ENCODE measurements at places on chromosomes 7 and 10.
A peak's percentile ranks its signal among the peaks of the same experiment; 100 is the strongest.

DNA sequence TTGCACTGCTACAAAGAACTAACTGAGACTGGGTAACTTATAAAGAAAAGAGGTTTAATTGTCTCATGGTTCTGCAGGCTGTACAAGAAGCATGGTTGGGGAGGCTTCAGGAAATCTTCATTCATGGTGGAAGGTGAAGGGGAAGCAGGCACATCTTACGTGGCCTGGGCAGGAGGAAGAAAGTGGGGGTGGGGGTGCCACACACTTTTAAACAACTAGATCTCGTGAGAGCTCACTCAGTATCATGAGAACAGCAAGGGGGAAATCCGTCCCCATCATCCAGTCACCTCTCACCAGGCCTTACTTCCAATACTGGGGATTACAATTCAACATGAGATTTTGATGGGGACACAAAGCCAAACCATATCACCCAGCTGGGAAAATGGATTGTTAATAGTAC lies 281.7 kb downstream of the AUTS2 start:
- H3K4me1 ChIP-seq, result peaks cover 44% of the 10 kb centered on the region
- no peaks in the 10 kb centered on the region for H3K27me3 ChIP-seq
- H3K4me3 ChIP-seq, result no peak overlapping the region
- H3K36me3 ChIP-seq, result peaks cover 5% of the 10 kb centered on the region
- H3K27ac ChIP-seq, result peak overlapping the region; percentile 37

GRCh38 chr10:132977076-132977475 lies 34.7 kb upstream of the CFAP46 start:
- H3K4me3 ChIP-seq, result no peak overlapping the region
- no peaks in the 10 kb centered on the region for H3K4me1 ChIP-seq
- H3K36me3 ChIP-seq, result no peaks in the 10 kb centered on the region
- no peak for DNase-seq
- H3K27me3 ChIP-seq, result peaks cover 6% of the 10 kb centered on the region

- no peak overlapping the region for H3K27ac ChIP-seq
- H3K27me3 ChIP-seq, result peaks cover 12% of the 10 kb centered on the region
- no peaks in the 10 kb centered on the region for H3K36me3 ChIP-seq
- no peak for DNase-seq
- H3K4me1 ChIP-seq, result no peaks in the 10 kb centered on the region
Observed at GRCh38 chr10:26242706-26243350, 26.3 kb downstream of the GAD2 start.

- H3K4me3 ChIP-seq, result no peak overlapping the region
- H3K27ac ChIP-seq, result no peak overlapping the region
- peaks cover 8% of the 10 kb centered on the region for H3K4me1 ChIP-seq
- DNase-seq, result peak; percentile 62
Observed at GRCh38 chr7:74026903-74027682, 880 bp upstream of the ELN start.

DNA sequence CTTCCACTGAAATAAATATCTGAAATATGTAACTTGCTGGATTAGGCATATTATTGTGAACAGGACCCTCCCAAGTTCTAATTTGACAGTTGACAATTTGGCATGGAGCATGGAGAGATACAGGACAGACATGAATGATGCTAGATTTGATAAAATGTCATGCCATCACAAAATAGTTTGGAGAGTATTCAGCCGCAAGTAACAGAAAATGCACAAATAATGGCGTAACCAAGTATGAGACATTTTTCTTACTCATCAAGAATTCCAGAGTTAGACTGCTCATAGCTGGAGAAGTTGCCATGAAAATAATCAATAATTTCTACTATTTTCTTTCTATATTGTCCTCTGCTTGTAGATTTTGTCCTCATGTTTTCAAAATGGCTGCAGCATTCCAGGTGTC lies 45.5 kb upstream of the GPAM start:
- H3K27me3 ChIP-seq, result peaks cover 3% of the 10 kb centered on the region
- H3K4me3 ChIP-seq, result no peak overlapping the region
- no peak overlapping the region for H3K27ac ChIP-seq

DNA sequence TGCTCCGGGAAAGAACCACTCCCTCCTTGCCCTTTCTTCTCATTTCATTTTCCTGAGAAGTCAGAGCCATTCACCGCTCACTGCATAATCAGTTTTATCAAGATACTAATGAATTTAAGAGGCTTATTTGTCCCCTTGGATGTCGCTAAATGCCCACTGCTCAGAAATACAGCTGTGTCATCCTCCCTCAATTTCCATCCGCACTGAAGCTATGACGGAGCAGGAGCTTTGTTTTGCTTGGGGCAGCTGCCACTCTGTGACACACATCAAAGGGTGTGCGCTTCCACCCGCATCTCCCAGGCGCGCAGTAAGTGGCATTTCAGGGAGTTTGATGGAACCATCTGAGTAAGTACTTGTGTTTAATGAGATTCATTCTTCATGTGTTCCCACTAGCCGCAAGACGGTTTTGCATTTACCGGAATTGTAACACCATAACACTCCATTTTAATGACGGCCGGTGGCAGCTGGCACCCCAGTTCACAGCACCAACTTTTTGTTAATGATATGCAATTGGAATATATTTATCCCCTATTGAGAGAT lies 103.8 kb upstream of the PARD3 start:
- H3K36me3 ChIP-seq, result no peaks in the 10 kb centered on the region
- peaks cover 3% of the 10 kb centered on the region for H3K27me3 ChIP-seq
- no peaks in the 10 kb centered on the region for H3K4me1 ChIP-seq
- H3K27ac ChIP-seq, result no peak overlapping the region
- H3K4me3 ChIP-seq, result no peak overlapping the region

- no peaks in the 10 kb centered on the region for H3K4me1 ChIP-seq
- H3K4me3 ChIP-seq, result no peak overlapping the region
- H3K36me3 ChIP-seq, result no peaks in the 10 kb centered on the region
- DNase-seq, result no peak
- peaks cover 25% of the 10 kb centered on the region for H3K27me3 ChIP-seq
- H3K27ac ChIP-seq, result no peak overlapping the region
Observed at GRCh38 chr10:127973791-127974311, 66.9 kb downstream of the PTPRE start.

DNA sequence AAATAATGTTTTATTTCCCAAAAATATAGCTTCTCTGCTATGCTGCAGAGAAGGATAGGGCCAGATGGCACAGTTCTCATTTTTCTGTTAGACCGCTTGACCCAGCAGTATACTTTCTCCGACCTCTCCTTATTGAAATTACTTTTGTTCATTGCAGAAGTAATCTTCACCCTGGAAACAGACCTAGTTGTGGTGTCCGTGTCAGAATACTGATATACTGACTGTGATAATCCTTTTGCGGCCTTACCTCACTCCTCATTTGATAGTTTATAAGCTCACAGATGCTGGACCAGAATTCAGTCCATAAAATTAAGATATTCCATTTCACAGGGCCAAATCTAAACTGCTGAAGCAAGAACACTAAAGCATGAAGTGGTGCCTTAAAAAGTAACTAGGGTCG lies 260.6 kb upstream of the DKK1 start:
- no peaks in the 10 kb centered on the region for H3K27me3 ChIP-seq
- H3K4me3 ChIP-seq, result no peak overlapping the region
- H3K27ac ChIP-seq, result no peak overlapping the region
- DNase-seq, result no peak

DNA sequence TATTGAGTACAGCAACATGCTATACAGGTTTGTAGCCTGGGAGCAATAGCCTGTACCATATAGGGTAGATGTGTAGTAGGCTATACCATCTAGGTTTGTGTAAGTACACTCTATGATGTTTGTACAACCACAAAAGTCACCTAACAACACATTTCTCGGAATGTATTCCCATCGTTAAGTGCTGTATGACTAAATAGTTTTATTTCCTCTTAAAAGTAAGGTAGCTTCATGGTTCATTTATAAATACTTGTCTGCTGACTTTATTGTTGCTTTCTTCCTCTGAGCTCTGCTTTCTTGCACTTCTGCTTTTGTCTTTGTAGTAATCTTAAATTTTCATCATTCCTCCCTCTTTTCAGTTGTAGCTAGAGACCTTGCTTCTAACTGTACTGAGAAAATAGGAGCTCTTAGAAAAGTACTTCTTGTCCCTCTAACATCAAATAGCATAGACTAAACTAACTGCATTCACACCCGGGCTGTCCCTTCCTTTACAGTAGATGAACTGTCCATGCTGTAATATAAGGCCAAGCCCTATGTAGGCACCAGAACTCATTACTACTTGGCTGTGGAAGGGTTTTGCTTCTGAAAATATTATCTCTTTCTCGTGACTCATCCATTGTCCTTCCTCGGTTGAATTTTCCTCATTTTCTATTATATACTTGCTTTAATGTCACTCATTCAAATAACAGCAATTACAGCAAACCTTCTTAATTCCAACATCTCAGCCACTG lies 55.4 kb upstream of the FAM3C start:
- H3K27ac ChIP-seq, result peak overlapping the region; percentile 76
- no peak for DNase-seq
- H3K4me3 ChIP-seq, result no peak overlapping the region

DNA sequence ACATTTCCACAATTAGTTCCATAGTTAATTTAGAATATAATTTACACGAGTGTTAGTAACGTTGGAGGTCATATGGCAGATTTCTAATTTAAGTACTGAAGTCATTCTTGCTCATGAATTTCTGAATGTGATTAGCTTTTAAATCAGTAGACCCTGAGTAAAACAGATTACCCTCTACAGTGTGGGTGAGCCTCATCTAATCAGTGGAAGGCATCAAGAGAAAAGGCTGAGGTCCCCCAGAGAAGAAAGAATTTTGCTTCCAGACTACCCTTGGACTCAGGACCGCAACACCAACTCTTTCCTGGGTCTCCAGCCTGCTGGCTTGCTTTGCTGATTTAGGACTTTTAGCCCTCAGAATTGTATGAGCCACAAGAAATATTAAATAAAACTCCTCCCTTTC lies 33.2 kb downstream of the IFT22 start:
- DNase-seq, result no peak
- H3K4me1 ChIP-seq, result peaks cover 14% of the 10 kb centered on the region
- no peak overlapping the region for H3K27ac ChIP-seq
- H3K4me3 ChIP-seq, result no peak overlapping the region

- DNase-seq, result no peak
- no peaks in the 10 kb centered on the region for H3K4me1 ChIP-seq
- H3K27ac ChIP-seq, result no peak overlapping the region
- peaks cover 5% of the 10 kb centered on the region for H3K27me3 ChIP-seq
Observed at GRCh38 chr10:86770412-86770960, 14.1 kb downstream of the BMPR1A start.

DNA sequence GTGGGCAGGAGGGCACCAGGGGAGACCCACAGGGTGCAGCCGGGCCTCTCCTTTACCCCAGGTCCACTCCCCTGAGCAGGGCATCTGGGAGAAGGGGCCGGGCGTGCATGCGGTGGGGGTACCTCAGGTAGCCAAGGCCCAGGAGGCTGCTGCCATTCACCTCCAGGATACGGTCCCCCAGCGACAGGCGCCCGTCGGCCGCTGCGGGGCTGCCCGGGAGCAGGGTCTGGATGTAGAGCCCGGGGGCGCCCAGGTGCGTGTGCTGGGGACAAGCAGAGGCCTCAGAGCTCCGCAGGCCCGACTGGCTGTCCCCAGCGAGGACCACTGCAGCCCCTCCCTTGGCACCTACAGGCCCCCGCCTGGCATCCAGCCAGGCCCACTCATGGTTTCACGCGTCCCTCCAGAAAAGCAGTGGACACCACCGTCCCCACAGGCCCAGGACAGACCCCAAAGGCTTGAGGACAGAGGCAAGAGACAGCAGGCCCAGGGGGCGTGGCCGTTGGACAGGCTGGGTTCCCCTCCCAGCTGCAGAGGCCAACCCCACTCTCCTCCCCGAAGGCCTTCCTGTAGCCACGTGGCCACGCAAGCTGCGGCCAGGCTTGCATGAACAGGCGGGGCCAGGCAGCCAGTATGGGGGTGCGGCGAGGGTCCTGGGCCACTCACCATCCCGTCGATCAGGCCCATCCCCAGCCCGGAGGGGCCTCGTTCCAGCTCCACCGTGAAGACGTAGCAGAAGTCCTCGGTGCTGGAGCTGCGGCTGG lies 24.3 kb downstream of the AP5Z1 start:
- H3K27me3 ChIP-seq, result no peaks in the 10 kb centered on the region
- H3K27ac ChIP-seq, result no peak overlapping the region
- H3K4me3 ChIP-seq, result no peak overlapping the region
- DNase-seq, result no peak
- no peaks in the 10 kb centered on the region for H3K4me1 ChIP-seq
- H3K36me3 ChIP-seq, result no peaks in the 10 kb centered on the region

- H3K27me3 ChIP-seq, result peaks cover 2% of the 10 kb centered on the region
- no peaks in the 10 kb centered on the region for H3K4me1 ChIP-seq
- H3K36me3 ChIP-seq, result no peaks in the 10 kb centered on the region
- H3K4me3 ChIP-seq, result no peak overlapping the region
- H3K27ac ChIP-seq, result no peak overlapping the region
- DNase-seq, result no peak
Observed at GRCh38 chr10:18689498-18689897, 30.3 kb downstream of the ARL5B start.

Data from activated B cell treated with CpG ODN at 0.5 μM for 24 hours (primary cell).